ENCODE measurements at places on chromosomes 13 and 19.

DNA sequence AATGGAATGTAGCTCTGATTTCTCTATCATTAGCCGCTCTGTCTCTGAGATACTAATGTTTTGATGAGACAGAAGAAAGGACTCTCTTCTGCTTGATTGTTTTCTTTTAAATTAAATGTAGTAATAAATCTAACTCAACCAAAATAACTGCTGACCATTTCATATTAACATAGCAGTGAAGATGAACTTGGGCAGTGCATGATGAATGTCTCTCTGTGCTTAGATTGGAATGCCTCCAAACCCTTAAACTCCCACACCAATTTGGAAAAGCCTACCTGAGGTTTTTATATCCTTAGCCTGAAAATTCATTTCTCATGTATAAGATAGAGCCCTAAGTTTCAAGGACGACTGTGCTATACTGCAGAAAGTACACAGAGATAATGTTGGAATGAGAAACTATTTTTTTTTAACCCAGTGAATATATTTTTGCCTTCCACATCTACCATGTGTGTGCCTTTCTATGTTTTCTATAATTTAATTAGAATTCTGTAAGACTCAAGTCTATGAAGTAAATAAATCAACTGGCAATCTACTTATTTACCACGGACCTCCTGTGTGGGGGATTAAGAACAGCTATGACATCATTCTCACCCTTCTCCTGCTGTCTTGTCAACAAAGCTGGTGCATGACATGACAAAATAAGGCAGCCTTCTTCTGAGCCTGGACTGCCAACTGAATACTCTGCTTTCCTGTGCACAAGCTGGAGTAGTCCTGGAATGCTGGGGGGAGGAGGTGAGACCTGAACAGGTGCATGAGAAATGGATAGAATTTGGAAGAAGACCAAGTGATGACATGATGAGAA lies 155.5 kb downstream of the FGF9 start:
- H3K4me3 ChIP-seq = no peak overlapping the region
- H3K27me3 ChIP-seq = no peaks in the 10 kb centered on the region

- no peak for DNase-seq
- no peak overlapping the region for H3K4me3 ChIP-seq
- no peaks in the 10 kb centered on the region for H3K4me1 ChIP-seq
These were observed 327.0 kb upstream of the SLITRK5 start for GRCh38 chr13:87344176-87344575.

DNA sequence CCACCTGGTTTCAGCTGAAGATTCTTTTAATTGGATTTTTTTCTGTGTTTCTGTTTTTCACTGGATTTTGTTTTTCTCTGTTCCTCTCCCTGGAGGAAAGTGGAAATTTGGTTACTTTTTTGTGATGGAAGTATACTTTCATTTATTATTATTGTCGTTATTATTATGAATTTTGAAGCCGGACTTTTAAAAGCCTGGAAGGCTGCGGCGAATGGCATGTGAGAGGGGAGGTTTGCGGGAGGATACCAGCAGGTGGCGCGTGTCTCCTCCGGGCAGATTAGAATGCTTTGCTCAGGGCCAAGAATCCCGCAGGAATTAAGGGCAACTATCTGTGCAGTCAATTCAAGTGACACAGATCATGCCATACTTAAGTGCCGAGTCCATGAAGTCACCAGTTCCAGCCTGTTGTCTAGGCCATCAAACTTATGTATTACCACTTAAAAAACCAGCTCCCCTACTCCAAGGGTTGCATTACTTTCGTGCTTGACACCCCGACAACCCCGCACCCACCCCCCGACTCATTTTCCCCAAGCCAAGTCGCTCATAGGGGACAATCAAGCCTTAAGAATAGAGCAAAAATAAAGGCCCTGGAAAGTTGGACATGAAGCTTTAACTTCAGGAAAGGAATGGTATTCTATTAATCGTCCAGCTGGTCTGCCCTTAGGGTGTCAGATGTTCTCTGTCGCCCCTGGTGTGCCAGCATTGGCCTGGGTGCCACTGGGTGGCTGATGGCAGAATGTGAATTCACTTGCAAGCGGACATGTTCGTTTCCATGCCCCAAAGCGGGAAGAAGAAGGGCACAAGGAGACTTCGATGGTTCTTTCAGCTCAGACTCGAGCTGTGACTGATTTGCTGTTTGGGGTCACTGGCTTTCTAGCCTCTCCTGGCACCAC lies 1.3 kb upstream of the LRCH1 start:
- no peak overlapping the region for H3K27ac ChIP-seq
- peaks cover 4% of the 10 kb centered on the region for H3K4me1 ChIP-seq
- H3K36me3 ChIP-seq = no peaks in the 10 kb centered on the region
- no peak overlapping the region for H3K4me3 ChIP-seq
- DNase-seq = peak; percentile 78

DNA sequence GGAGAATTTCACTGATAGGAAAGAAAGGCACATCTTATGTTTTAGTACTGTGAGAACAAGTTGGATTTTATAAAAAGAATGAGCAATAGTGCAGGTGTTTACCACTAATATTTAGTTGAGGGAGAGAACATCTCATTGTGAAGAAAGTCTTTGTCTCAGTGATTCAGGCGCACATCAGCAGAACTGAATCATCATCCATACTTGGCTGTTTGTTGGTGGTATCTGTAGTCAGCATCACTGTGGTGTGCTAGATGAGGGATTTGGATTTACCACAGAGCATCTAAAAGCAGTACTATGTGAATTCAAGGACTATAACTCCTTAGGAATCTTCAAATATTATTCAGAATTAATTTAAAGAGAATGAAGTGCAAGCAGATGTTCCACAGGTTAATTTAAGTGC lies 1380.5 kb upstream of the ATXN8OS start:
- no peak overlapping the region for H3K27ac ChIP-seq
- no peaks in the 10 kb centered on the region for H3K36me3 ChIP-seq
- no peak overlapping the region for H3K4me3 ChIP-seq
- H3K4me1 ChIP-seq = no peaks in the 10 kb centered on the region
- DNase-seq = no peak

- H3K4me3 ChIP-seq = no peak overlapping the region
- no peaks in the 10 kb centered on the region for H3K36me3 ChIP-seq
- H3K27me3 ChIP-seq = peaks cover 4% of the 10 kb centered on the region
- DNase-seq = peak; percentile 84
- no peak overlapping the region for H3K27ac ChIP-seq
- H3K4me1 ChIP-seq = no peaks in the 10 kb centered on the region
These were observed 9.1 kb upstream of the LHFPL6 start for GRCh38 chr13:39612023-39612637.

DNA sequence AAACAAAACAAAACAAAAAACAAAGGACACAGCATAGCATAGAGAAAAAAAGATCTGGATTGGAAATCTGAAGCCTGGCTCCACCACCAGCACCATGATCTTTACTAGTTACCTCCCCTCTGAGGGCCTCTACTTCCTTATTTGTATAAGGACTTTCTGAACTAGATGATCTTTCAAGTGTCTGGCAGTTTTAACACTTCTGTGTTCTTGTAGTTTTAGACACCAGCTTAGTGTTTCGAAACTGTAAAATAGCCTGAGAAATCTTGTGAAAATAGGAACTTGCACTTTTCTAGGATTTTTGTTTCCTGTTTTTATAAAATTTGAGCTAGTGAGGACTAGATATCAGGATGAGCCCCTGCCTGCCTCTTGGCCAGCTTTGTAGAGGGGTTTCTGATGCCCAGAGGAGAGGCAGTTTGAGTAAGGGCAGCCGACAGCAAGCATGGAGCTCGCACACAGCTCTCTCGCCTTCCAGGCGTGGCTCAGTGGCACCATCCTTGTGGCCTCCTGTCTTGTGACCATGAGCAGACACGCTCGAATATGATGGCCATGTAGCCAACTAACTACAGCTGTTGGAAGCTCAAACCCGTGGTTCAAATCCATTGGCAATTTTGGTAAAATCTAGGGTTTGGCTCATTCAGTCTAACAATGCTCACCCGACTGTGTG lies 319.0 kb downstream of the KCNRG start:
- H3K4me1 ChIP-seq = peaks cover 8% of the 10 kb centered on the region
- H3K27me3 ChIP-seq = no peaks in the 10 kb centered on the region
- no peak overlapping the region for H3K4me3 ChIP-seq
- DNase-seq = no peak
- no peak overlapping the region for H3K27ac ChIP-seq

GRCh38 chr19:13151605-13152355 lies 1.6 kb downstream of the IER2 start:
- H3K27me3 ChIP-seq = no peaks in the 10 kb centered on the region
- DNase-seq = peak; percentile 98
- no peaks in the 10 kb centered on the region for H3K36me3 ChIP-seq
- H3K4me1 ChIP-seq = peaks cover 16% of the 10 kb centered on the region

- no peak for DNase-seq
- no peaks in the 10 kb centered on the region for H3K27me3 ChIP-seq
- no peak overlapping the region for H3K4me3 ChIP-seq
These were observed 29.1 kb downstream of the CERS4 start for GRCh38 chr19:8238251-8238650.

- H3K27me3 ChIP-seq = no peaks in the 10 kb centered on the region
- peak overlapping the region; percentile 44 for H3K4me3 ChIP-seq
- peak overlapping the region; percentile 98 for H3K27ac ChIP-seq
- DNase-seq = no peak
- peaks cover 8% of the 10 kb centered on the region for H3K4me1 ChIP-seq
These were observed 676 bp upstream of the ZNF574 start for GRCh38 chr19:42075364-42075615.

- no peaks in the 10 kb centered on the region for H3K27me3 ChIP-seq
- H3K36me3 ChIP-seq = no peaks in the 10 kb centered on the region
- H3K4me1 ChIP-seq = peaks cover 6% of the 10 kb centered on the region
These were observed 1422.4 kb upstream of the MIR17HG start for GRCh38 chr13:89925107-89925506.

GRCh38 chr13:34174671-34175145 lies 356.8 kb downstream of the RFC3 start:
- H3K4me3 ChIP-seq = no peak overlapping the region
- no peaks in the 10 kb centered on the region for H3K36me3 ChIP-seq
- H3K4me1 ChIP-seq = peaks cover 5% of the 10 kb centered on the region

GRCh38 chr13:111659842-111660241 lies 339.4 kb downstream of the TEX29 start:
- no peaks in the 10 kb centered on the region for H3K36me3 ChIP-seq
- DNase-seq = no peak
- no peaks in the 10 kb centered on the region for H3K4me1 ChIP-seq
- no peak overlapping the region for H3K27ac ChIP-seq
- H3K27me3 ChIP-seq = peaks cover 25% of the 10 kb centered on the region
- no peak overlapping the region for H3K4me3 ChIP-seq

DNA sequence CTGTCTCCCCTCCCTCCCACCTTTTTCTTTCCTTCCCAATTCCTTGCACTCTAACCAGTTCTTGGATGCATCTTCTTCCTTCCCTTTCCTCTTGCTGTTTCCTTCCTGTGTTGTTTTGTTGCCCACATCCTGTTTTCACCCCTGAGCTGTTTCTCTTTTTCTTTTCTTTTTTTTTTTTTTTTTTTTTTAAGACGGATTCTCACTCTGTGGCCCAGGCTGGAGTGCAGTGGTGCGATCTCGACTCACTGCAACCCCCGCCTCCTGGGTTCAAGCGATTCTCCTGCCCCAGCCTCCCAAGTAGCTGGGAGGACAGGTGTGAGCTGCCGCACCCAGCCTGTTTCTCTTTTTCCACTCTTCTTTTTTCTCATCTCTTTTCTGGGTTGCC lies 6.9 kb downstream of the MYADM start:
- H3K4me3 ChIP-seq = no peak overlapping the region
- no peaks in the 10 kb centered on the region for H3K27me3 ChIP-seq
- no peaks in the 10 kb centered on the region for H3K4me1 ChIP-seq
- no peak overlapping the region for H3K27ac ChIP-seq
- no peak for DNase-seq

DNA sequence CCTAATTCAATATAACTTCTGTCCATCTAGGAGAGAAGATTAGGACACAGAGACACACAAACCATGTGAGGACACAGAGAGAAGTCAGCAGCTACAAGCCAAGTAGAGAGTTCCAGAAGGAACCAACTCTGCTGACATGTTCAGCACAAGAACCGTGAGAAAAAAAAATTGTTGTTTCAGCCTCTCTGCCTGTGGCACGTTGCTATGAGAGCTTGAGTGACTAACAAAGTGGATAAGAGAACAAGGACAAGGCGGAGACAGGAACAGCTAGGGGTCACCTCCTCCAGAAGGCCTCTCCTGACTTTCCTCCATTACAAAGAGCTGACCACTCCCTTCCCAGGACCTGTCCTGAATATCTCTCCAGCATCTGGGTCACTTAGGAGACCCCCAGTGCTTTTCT lies 5.6 kb upstream of the SIGLEC12 start:
- H3K4me3 ChIP-seq = no peak overlapping the region
- H3K27me3 ChIP-seq = no peaks in the 10 kb centered on the region
- DNase-seq = no peak
- no peak overlapping the region for H3K27ac ChIP-seq
- H3K4me1 ChIP-seq = no peaks in the 10 kb centered on the region
- H3K36me3 ChIP-seq = no peaks in the 10 kb centered on the region

- H3K36me3 ChIP-seq = no peaks in the 10 kb centered on the region
- H3K4me1 ChIP-seq = no peaks in the 10 kb centered on the region
- no peaks in the 10 kb centered on the region for H3K27me3 ChIP-seq
- no peak overlapping the region for H3K4me3 ChIP-seq
These were observed 118.0 kb downstream of the KL start for GRCh38 chr13:33134213-33134612.

- DNase-seq = no peak
- peak overlapping the region; percentile 33 for H3K27ac ChIP-seq
- H3K4me1 ChIP-seq = peaks cover 3% of the 10 kb centered on the region
- H3K27me3 ChIP-seq = no peaks in the 10 kb centered on the region
- H3K36me3 ChIP-seq = no peaks in the 10 kb centered on the region
These were observed 509 bp downstream of the KXD1 start for GRCh38 chr19:18558202-18558555.

DNA sequence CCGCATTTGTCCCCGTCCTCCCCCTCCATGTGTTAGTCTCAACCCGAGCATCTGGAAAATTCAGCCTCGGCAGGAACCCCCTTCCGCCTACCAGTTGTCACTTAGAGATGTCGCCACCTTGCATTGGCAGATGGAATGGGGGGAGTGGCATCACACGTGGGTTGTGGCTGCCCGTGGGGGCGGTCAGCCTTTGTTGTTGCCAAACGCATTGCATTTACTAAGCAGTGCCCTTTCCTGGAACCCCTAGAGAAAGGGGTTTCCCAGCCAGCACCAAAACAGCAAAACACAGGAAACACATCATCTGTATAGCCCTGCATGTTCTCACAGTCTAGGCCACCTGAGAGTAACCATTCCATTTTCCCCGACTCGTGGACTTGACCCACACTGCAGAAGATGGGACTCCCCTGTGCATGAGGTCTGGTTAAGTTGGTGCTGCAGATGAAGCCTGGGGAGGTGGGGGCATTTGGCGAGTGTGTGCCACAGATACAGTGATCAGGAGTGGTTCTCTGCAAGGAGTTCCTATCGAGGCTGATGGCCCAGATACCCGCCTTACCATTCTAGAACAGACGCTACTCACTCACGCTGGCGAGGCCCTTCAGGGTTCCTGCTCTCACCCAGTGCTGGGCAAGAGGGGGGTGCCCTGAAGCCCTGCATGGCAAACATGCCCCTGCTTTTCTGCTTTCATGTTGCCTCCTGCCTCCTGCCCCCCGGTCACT lies 38.3 kb downstream of the TMED1 start:
- H3K27me3 ChIP-seq = no peaks in the 10 kb centered on the region
- no peak for DNase-seq
- H3K36me3 ChIP-seq = peaks cover 38% of the 10 kb centered on the region
- H3K27ac ChIP-seq = no peak overlapping the region
